NCI-H1417 (cell line): ENCODE measurements at places on chromosomes 1 and 21.

DNA sequence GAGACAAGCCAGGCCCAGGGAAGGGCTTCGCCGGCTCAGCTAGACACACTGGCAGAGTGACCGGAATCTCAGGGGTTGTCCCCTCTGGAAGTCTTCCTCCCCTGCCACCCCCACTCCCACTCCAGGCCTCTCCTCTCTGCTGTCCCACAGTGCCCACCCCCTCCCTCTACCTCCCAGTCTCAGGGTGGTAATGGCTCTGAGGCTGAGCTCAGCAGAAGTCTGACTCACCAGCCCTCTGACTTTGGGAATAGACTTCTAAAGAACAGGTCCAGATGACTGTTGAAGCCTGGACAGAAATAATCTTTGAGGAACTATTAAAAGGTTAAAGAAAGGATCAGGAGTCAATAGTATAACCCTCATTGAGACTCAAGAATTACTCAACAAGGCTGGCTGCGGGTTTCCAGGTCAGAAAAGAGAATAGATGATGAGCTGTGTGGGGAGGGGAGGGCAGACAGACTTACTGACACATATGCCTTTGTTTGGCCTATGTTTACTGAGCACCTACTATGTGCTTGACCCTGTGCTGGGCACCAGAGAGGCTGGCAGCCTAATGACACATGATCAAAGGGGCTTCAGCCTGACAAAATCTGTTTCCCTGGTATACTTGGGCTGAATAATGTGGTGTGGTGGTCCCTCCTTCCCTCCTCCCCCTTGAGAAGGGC, 8.2 kb downstream of the HCRTR1 start:
- DNase-seq, result no peak

DNA sequence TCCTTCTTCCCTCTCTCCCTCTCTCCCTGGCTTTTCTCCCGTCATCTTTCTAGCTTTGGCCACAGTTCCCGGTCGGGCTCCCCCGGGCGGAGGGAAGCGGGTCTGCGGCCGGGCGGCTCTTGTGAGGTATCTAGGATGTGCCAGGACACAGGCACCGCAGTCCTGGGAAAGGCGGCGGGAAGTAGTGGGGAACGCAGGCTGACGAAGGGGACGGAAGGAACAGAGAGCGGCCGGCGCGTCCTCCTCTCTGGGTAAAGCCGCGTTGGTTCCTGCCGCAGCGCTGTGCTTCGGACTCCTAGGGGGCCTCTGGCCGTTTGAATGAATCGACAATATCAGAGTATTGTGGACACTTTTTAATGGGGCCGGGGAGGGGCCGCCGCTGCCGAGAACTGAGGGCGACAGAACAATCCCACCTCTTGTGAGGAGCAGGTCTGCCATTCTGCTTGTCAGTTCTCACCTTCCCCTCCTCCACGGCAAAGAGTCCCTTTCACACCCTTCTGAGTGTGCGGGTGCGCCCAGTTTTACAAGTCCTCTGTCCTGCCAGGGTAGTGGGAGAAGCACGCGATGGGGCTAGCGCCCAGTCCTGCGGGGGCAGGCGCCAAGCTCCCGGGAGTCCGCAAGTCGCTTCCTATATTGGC, 1.2 kb upstream of the LHX9 start:
- peak; percentile 41 for DNase-seq

- DNase-seq, result no peak
Observed at GRCh38 chr1:41662765-41663437, 178.4 kb upstream of the EDN2 start.

DNA sequence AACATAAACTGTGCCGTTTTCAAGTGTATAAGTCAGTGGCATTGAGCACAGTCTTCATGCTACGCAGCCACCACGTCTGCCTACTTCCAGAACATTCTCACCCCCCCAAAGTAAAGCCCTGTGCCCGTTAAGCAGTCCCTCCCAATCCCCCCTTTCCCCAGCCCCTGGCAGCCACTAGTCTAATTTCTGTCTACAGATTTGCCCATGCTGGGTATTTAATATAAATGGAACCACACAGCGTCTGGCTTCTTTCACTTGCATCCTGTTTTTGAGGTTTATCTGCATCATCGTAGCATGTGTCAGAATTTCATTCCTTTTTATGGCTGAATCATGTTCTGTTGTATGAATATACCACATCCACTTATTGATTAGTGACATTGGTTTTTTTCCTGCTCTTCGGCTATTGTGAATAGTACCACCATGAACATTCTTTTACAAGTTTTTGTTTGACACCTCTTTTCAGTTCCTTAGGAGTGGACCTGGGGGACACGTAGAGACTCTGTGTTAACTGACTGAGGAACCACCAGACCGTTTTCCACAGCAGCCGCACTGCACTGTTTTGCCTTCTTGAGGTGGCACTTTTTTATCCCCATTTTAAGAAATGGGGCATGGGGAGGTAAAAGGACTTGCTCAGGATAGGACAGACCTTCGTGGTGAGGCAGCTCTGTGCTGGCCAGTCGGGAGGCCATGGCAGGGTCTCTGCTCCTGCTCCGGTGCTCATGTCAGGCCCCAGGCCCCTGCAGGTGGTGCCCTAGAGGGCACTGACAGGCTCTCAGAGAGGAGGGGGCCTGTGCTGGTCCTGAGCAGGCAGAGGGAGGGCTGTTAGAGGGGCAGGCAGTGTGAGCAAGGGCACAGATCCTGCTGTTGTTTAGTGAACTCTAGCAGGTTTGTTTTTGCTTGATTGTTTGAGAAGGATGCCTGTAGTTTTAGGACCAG, 123.8 kb downstream of the PCBP3 start:
- DNase-seq, result no peak

DNA sequence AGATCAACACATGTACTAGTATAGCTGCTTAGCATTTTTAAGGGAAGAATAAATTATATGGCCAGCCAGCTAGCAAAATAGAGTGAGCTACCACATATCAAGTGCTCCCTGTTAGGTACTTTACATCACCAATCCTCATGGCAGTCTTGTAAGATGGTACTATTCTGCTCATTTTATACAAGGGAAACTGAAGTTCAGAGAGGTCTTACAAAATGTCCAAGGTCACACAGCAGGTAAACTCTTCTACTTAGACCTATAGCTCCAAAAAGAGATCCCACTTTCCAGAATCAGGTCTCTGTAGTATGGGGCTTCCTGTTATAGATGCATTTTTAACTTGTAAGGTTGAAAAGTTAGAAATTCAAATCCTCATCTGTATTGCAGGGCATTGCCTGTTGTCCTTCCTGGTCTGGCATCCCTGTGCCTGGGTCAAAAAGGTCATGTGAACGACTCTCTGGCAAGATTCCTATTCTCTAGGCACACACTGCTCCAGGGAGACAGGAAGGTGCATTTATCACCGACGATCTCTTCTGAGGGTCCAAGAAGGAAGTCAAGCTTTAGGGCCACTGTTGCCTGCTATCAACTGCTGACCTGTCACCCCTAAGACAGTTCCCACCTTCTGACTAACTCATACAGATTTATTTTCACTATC, 41.1 kb downstream of the TRIT1 start:
- DNase-seq, result no peak

DNA sequence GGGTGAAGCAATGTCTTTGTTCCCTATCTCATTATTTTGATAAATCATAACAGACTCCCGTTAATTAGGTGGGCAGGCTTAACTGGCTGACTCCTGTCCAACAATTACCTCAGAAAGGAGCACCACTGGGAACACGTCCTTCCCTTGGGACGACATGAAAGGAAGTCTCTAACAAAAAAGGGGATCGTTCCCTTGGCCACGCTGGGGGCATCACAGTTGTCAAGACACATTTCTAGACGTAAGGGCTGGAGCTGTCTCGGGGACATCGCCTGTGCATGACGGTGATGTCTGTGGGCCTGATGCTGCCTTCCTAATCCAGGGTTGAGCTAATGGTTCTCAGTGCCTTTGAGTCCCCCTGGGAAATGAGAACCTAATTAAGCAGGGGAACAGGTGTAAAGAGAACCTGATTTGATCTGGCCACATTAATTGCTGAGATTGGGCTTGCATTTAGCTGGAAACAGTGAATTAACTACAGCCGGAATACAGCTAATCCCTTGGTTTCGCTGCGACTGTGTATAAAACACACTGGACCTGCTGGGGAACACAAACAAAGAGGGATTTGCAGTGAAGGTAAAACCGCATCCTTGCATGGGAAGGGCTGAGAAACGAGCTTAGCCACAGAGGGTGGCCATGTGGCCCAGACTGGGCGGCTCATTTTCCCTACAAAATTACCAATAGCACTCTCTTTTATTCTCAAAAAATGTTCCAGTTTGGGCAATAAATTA, 111.8 kb downstream of the MRPS6 start:
- no peak for DNase-seq

- no peak for DNase-seq
Observed at GRCh38 chr1:18807334-18808063, 52.0 kb downstream of the TAS1R2 start.

- DNase-seq, result no peak
Observed at GRCh38 chr1:14986168-14986567, 167.4 kb upstream of the TMEM51 start.

DNA sequence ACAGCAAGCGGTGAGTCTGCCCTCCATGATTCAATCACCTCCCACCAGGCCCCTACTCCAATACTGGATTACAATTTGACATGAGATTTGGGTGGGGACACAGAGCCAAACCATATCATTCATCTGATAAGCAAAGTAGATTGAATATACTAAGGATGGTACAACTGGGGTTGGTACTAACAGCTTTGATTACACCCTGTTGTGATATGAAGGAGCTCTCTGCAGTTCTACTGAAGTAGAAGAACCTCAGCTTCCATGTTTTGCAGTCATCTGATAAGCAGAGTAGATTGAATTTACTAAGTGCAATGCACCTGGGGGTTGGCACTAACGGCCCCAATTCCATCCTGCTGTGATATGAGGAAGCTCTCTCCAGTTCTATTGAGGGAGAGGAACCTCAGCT, 31.1 kb downstream of the RWDD3 start:
- no peak for DNase-seq

- DNase-seq, result no peak
Observed at GRCh38 chr1:175193527-175193910, 943 bp upstream of the KIAA0040 start.

DNA sequence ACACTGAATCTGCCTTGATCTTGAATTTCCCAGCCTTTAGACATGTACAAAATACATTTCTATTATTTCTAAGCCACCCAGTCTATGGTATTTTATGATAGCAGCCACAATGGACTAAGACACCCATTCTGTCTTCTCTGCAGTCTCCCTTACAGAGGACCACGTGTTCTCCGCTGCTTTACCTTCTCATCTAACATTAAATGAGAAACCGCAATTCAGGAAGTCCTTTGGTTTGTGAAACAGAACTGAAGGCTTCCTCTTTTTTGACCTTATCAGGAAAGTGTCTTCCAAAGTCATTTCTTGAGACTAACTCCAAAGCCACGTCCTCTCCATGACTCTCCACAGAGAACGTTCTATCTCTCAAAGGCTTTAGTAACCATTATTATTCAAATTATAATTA, 560.1 kb downstream of the OMA1 start:
- DNase-seq, result no peak

- DNase-seq, result no peak
Observed at GRCh38 chr1:69148731-69149130, 419.0 kb upstream of the LRRC7 start.

DNA sequence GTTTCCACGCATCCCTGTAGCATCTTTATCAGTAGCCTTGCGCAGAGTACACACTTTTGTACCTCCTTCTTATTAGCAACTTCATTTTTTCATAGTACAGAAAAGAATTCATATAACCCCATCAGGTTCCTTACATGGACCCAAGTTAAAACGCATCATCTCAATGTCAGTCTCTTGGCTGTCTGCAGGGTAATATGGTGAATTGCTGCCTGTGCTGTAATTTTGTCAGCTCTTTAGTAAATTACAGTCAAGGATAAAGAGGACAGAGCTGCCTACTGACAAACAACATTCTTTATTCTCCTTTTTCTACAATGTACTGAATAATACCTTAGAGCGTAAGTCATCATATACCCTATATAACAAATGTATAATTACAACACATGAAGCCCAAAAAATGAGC, 222.5 kb downstream of the MRPL39 start:
- DNase-seq, result no peak

GRCh38 chr21:44778499-44778911, 23.1 kb downstream of the UBE2G2 start:
- DNase-seq, result no peak

GRCh38 chr1:181451661-181452230, 31.6 kb upstream of the CACNA1E start:
- DNase-seq, result no peak

GRCh38 chr1:22383526-22384294, 67.9 kb upstream of the ZBTB40 start:
- no peak for DNase-seq

- DNase-seq, result peak; percentile 46
Observed at GRCh38 chr1:54287176-54287650, 87.2 kb downstream of the MRPL37 start.

GRCh38 chr1:22683547-22683946, 27.1 kb upstream of the EPHB2 start:
- DNase-seq, result no peak

GRCh38 chr21:45912611-45913417, 68.8 kb upstream of the COL6A1 start:
- DNase-seq, result no peak

- peak; percentile 81 for DNase-seq
Observed at GRCh38 chr1:16032388-16033102, 10.7 kb downstream of the CLCNKA start.

- DNase-seq, result no peak
Observed at GRCh38 chr1:29823561-29823960, 587.2 kb downstream of the PTPRU start.

- peak; percentile 62 for DNase-seq
Observed at GRCh38 chr1:28066393-28067154, 21.8 kb downstream of the EYA3 start.

GRCh38 chr1:105137543-105138457, 1388.1 kb downstream of the AMY1C start:
- no peak for DNase-seq

GRCh38 chr21:35932232-35932911, 128.0 kb downstream of the SETD4 start:
- peak; percentile 89 for DNase-seq

DNA sequence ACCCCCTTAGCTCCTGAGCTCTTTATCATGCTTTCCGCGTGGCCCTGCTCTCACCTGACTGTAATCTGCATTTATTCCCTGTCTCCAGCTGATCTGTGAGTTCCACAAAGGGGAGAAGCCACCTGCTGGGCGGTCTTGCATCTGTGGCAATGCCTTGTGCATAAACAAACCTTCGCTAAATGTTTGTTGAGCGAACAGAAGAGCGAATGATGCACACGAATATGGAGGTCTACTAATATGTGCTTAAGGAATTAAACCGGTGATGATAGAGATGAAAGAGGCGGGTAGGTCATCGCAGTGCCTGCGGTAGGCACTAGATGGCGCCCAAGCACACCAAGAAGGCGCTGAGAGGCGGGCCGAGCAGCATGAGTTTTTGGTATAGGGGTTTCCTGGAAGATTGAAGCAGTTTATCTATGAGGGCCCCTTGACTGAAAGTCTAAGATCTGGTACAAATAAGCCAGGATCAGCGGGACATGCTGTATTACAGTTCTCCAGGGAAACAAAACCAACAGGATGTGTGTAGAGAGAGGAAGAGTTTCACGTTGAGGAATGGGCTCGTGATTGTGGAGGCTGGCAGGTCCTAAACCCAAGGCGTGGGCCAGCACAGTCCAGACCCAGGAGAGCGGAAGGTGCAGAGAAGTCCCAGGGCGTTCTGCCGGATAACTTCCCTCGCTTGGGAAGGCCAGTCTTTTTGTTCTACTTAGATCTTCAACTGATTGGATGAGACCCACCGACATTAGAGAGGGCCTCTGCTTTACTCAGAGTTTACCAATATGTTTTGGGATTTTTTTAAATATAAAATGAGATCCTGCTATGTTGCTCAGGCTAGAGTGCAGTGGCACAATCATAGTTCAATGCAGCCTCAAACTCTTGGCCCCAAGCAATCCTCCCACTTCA, 34.7 kb downstream of the TOMM20 start:
- peak; percentile 14 for DNase-seq

- no peak for DNase-seq
Observed at GRCh38 chr1:235790123-235790522, 76.6 kb downstream of the LYST start.

GRCh38 chr1:154434346-154435085, 29.4 kb downstream of the IL6R start:
- DNase-seq, result no peak
